Endothelial cell of coronary artery (primary cell): ENCODE measurements at places on chromosomes 3 and 15. TPM values are rescaled to one million over a fixed set of nuclear protein-coding genes. Genes with fewer than 3 reads are reported as not detected.

The GUCA1C gene
- not detected in 2 replicates for total RNA-seq

The MAN2A2 gene
- total RNA-seq, result 12.6 and 27.6 TPM in 2 replicates

The GPR171 gene
- not detected in 2 replicates for total RNA-seq

The CYP8B1 gene
- total RNA-seq, result not detected in 2 replicates

The TAGLN3 gene
- not detected in 2 replicates for total RNA-seq

The PAQR5 gene
- 0.28 and 0.36 TPM in 2 replicates for total RNA-seq

The CKMT1B gene
- not detected in 2 replicates for total RNA-seq

The TNNC1 gene
- total RNA-seq, result 0.18 and 0.19 TPM in 2 replicates

The GRM7 gene
- total RNA-seq, result 0.09 and 0.85 TPM in 2 replicates

The GPR149 gene
- total RNA-seq, result not detected in 2 replicates

The C3orf52 gene
- total RNA-seq, result 3.8 and 4.2 TPM in 2 replicates

The THRB gene
- 0.09 and 0.38 TPM in 2 replicates for total RNA-seq

The NEO1 gene
- total RNA-seq, result 0.09 and 2.4 TPM in 2 replicates

The CILP gene
- total RNA-seq, result not detected in 2 replicates

The CMTM8 gene
- 1.3 and 1.4 TPM in 2 replicates for total RNA-seq

The SI gene
- total RNA-seq, result not detected in 2 replicates
